Cortex of kidney (tissue), 1 donor: ENCODE measurements at places on chromosomes 7 and 10.

DNA sequence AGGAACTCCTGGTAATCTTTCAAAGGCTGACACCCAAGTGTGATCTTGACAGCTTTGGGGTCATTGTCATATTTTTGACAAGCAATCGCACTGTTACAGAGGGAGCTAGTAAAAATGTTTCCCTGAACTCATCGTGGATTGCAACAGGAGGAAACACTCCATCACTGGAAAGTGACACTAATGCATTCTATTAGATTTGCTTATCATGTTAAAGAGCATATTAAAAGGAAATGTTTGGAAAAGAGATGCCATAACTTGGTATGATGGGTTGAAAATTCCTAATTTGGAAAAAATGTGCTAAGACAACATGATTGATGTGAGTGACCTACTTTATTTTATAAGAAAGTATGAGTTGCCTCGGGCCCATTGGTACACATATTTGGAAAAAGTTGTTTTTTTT is 22.7 kb upstream of the EMX2 start:
- no peak for DNase-seq

GRCh38 chr7:117424090-117424829 is 3.0 kb downstream of the ASZ1 start:
- DNase-seq: no peak

DNA sequence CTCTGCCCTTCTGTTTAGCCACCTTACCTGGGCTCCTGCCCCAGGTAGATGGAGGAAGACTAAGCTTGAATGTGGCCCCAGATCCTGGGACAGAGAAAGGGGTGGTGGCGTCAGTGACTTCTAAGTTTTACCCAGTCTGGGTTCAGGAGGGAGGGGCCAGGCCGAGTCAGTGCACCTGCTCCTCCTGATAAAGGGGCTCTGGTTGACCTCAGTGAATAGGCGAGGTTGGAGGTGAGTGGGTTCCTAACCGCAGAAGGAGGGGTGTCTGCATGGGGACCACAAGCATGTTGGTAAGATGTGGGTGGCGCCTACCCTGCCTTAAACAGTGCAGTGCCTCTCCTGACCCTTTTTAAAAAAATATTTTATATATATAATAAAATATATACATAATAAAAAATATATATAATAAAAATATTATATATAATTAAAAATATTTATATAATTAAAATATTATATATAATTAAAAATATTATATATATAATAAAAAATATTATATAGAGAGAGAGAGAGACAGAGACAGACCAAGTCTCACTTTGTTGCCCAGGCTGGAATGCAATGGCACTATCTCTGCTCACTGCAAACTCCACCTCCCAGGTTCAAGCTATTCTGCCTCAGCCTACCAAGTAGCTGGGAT is 97.3 kb upstream of the GTF2I start:
- DNase-seq: no peak

GRCh38 chr7:105502173-105502572 is 19.9 kb downstream of the PUS7 start:
- no peak for DNase-seq

DNA sequence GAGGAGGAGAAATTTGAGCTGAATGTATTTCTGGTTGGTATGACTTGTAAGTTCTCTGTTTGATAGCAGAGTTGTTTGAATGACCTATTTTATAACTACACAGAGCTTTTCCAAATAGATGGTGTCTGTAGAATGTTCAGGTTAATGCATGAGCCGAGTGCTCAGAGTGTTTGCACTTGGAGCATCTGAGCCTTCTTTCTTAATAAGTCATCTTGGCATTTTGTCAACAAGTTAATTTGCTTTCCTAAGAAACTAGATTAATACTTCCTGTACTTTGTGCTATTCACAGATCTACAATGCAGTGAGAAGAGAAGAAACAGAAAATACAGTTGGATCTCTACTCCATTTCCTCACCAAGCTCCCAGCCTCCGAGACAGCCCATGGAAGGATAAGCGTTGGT is 138.2 kb downstream of the PLCE1 start:
- DNase-seq: no peak

DNA sequence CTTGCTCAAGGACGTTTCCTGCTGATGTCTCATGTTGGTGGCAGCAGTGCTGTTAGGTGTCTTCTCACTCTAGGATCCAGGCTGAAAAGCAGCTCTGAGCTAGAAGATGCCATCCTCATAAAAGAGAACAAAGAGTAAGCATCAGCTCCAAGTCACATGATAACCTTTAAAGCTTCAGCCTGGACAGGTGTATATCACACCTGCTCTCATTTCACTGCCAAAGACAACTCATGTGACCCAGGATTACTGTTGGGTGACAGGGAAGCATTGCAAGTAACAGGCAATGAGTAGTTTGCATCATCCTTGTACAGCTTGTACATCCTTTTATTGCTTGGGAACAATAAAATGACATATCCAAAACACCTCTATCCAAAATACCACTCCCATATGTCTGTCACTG is 423.4 kb upstream of the DPP6 start:
- no peak for DNase-seq

- no peak for DNase-seq
These were observed 26.5 kb downstream of the DNAJB12 start for GRCh38 chr10:72328045-72328828.

GRCh38 chr7:7321681-7322080 is 139.3 kb downstream of the C1GALT1 start:
- DNase-seq: no peak
